Stimulated activated CD4-positive, alpha-beta T cell treated with anti-CD3 and anti-CD28 coated beads, Interleukin-1b, Interleukin-23, amount 100 ng/mL, for 1 hour (primary cell): ENCODE measurements at places on chromosomes 6 and 20.

DNA sequence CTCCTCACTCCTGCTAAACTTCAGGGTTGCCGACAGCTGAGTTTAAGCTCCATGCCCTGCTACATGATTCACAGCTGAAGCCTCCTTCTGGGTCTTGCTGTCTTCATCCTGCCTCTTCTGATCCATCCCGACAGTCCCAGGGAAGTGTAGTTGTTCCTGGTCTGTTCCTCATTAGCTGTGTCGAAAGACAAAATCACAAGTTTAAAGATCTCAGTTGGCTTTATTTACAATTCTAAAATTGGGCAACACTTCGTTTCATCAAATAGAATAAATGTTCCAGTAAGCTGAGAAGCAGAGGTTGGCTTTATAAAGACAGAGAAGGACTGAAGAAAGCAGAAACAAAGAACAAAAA is 4.1 kb upstream of the SLC2A10 start:
- no peak for DNase-seq

- no peak for DNase-seq
These were observed 4.4 kb upstream of the PLCB1 start for GRCh38 chr20:8127553-8128255.

DNA sequence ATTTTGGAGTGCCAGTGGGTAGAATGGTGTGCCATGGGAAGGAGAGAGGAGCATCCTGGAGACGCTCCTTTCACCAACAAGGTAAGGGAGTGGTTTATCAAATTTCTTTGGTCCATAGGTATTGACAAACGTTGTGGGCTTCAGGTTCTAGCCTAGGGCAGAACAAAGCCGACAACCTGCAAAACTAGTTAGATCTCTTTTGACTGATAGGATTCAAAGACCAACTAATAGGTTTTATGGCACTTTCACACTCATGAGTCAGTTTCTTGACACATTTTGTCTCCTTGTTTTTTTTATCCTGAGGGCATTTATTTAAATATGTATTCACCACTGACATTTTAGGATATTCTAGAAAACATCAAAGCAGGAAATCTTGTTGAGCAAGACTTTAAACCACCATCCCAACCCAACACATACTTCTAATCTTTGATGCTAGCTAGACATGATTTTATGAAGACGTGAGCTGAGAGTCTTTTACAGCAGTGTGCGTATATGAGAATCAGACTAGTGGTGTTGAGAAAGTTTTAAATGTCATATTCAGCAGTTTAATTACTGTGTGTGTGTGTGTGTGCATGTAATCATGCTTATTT is 370.4 kb upstream of the HSF2 start:
- no peak for DNase-seq

GRCh38 chr6:133891149-133891926 is 2.4 kb downstream of the TCF21 start:
- DNase-seq: no peak

GRCh38 chr20:59308493-59309201 is 8.2 kb downstream of the EDN3 start:
- DNase-seq: no peak
